Activated T-cell treated with anti-CD3 and anti-CD28 coated beads for 48 hours (primary cell): ENCODE measurements at places on chromosomes 6 and 20.

DNA sequence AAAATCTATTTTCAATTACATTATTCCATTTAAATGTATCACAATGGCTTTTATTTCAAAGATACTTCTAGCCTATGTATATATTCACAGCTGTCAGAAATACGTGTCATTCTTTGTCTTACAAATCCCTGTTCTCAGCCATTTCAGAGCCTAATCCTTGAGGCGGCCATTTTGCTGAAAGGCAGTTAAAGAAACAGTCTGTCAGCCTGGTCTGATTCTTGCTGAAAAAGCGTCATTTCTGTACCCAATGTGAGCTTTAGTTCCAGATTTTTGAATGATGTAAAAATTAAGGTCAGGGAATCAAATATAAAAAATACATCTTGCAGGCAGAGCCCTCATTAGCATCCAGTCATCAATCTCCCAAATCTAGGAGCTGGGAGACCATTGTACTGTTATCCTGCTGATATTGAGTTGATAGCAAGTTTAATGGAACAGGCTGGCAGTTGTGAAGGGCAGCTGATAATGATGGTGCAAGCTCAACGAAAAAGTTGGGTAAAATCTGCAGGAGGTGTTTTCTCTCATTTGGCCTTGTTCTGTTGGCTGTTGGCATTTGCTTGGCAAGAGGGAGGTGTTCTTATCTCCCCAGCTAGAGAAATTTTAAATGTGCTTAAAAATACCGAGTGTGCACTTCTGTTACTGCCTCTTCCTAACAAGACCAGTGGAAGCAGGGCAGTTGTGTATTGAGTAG, 314.8 kb downstream of the SOX4 start:
- DNase-seq = no peak

- no peak for DNase-seq
These were observed 28.5 kb upstream of the SCUBE3 start for GRCh38 chr6:35185302-35185681.

- DNase-seq = no peak
These were observed 13.8 kb upstream of the SIRT5 start for GRCh38 chr6:13560651-13561044.

DNA sequence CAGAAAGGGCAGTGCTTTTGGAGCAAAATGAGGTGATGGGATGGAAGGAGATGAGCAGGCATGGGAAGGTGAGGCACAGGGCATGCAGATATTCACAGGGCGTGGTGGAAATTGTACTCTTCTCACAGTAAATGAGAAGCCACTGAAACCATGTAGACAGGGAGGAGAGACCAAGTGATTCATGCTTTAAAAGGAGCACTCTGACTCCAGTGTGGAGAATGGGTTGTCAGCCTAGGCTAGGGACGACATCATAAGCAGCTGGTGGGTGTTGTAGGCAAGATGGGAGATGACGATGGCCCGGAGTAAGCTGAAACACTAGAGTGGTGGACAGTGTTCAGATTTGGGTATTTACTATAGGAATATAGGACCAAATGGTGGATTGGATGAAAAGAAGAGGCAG, 18.4 kb downstream of the PDE7B start:
- DNase-seq = no peak

GRCh38 chr20:51661609-51662178, 106.5 kb downstream of the ATP9A start:
- peak; percentile 35 for DNase-seq

GRCh38 chr6:109013656-109014305, 80.9 kb downstream of the SESN1 start:
- DNase-seq = no peak

DNA sequence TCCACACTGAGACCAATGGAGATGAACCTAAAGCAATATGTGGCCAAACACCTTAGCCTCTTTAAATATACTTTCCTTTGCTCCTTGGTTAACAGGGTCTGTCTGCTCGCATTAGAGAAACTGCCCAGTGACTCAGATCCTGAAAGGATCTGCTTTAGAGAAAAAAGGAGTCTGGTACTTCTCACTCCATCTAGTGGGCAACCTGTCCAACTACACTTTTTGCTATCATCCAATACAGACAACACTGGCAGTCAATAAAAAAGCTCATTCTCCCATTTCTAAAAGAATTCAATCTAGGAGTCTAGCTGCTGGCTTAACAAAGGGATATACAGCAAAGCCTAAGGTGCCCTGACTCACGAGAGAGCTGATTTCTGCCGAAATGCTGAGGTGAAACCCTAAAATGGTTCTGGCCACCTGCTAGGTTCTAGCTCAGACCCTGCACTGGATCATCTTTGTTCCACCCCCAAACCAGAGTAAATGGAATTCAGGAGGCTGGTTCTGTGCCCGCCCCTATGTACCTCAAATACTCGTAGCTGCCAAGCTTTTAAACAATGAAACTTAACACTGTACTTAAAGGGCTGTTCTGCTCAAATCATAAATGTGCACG, 11.5 kb downstream of the GNL1 start:
- DNase-seq = no peak

DNA sequence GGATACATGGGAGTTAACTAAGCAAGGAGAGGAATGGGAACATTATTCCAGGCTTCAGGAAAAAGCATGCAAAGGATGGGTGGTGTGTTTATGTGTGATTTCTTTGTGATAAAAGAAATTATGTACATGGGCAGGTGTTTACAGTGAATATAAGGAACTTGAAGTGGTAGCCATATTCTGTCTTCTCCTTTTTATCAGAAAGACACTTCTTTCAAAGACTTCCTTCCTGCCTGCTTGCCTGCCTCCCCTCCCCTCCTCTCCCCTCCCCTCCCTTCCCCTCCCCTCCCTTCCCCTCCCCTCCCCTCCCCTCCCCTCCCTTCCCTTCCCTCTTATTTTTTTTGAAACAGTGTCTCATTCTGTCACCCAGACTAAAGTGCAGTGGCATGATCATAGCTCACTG, 14.4 kb downstream of the CYB5R4 start:
- DNase-seq = no peak

- DNase-seq = no peak
These were observed 162.7 kb upstream of the SUPT3H start for GRCh38 chr6:45540375-45540920.

DNA sequence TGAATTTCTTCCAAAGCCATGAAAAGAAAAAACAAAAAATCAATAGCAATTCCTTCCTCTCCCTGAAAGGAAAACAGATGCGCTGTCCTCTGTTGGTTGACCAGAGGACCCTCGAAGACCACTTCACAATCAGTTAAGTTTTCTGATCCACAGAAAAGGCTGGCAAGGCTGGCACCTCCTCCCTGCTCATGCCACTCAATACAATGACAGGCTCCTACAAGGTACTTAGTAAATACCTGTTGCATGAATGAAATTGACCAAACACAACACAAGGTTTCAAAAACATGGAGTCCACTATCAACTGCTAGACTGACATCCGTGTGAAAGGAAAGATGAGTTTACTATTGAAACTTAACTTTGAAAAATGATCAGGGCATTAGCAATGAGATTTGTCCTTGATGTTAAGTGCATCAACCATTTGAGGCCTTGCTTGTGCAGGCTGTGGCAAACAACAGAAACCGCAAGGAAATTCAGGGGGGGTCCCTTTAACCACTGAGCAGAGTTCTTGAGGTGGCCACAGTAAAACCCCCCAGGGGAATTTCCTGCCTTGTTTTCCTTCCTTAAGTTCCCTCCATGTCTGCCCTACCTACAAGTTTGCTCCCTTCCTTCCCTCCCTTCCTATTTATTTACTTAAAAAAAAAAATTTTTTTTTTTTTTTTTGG, 27.9 kb upstream of the RTF2 start:
- DNase-seq = peak; percentile 42

- no peak for DNase-seq
These were observed 24.9 kb upstream of the ITCH start for GRCh38 chr20:34337982-34338726.

DNA sequence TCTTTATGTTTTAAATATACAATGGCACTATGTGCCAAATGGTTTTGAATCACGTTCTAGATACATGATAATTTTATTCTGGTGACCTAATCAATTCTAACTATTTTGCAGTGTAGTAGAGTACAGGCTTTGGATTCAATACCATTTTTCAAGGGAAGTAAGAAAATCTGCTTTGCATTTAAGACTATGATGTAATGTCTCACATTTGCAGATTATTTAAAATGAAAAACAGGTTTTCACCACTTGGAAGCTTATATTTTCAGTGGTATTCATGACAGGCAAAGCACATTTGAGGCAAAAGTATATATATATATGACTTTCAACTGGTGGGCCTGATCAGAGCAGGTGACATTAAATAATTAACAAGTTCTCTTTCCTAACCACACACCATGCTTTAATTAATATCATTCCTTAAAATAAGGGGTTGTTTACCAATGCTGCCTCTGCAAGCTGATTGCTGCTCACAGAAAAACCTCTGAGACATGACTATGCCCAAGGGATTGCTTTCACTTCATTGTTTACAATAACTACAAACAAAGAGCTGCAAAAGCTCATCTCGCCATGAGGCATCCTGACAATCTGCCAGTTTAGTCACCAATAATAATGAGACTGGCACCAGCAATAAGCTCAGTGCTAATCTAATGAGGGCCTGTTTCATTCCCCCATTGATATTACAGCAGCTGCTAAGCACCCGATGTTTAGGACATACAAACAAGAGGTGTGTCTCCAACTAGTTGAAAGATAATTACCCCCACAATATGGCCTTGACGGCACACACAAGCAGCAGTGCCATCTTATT, 1176.0 kb upstream of the GJE1 start:
- DNase-seq = no peak

GRCh38 chr6:166050559-166050958, 117.1 kb downstream of the TBXT start:
- DNase-seq = no peak

DNA sequence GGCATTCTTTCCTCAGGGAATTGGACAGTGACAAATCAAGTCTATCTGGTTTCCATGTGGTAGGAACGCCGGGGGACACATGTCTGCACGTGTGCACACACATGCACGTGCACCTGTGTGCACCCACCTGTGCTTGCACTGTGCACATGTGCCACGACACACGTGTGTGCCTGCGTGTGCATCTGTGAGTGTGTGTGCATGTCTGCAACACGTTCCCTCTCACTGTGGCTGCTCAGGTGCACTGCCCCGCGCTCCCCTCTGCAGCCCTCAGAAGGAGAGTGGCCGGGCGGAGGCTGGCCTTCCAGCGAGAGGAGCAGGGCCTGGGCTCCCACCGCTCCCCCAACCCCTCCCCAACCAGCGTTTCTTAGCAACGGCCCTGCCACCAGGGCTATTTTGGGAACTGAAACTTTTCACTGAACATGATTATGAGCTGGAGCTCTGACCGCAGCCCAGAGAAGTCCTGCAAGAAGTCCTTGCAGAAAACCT, 147.8 kb downstream of the PHACTR3 start:
- no peak for DNase-seq

- DNase-seq = no peak
These were observed 1217.7 kb downstream of the EPHA7 start for GRCh38 chr6:92201618-92202017.

GRCh38 chr20:50305636-50306477, 115.2 kb downstream of the CEBPB start:
- no peak for DNase-seq

GRCh38 chr6:33683576-33684427, 27.7 kb downstream of the UQCC2 start:
- DNase-seq = no peak

GRCh38 chr20:969868-970267, 32.2 kb downstream of the RSPO4 start:
- no peak for DNase-seq

DNA sequence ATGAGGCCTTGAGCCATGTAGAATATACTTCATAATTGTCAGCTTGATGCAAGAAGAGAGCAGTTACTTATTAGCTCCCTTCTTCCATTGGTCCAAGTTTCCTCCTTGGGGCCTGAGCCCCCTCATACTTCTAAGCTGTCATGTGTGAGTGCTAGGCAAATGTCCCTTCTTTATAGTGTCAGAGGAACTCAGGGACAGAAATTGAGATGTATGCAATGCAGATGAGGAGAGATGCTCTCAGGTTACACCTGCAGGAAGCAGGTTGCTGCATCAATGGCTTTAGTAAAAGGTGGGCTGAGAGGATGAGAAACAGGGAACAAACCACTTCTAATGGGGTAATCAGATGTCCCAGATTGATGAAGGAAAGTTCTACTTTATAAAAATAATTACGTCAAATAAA, 6.7 kb upstream of the PDSS2 start:
- DNase-seq = no peak
